Urothelium cell line (cell line): ENCODE measurements at places on chromosomes 13 and 19.
A peak's percentile ranks its signal among the peaks of the same experiment; 100 is the strongest.

- no peak for DNase-seq
These were observed 27.8 kb downstream of the TIMM13 start for GRCh38 chr19:2399582-2399981.

GRCh38 chr13:48629277-48629676, 24.5 kb upstream of the CYSLTR2 start:
- no peak for DNase-seq

DNA sequence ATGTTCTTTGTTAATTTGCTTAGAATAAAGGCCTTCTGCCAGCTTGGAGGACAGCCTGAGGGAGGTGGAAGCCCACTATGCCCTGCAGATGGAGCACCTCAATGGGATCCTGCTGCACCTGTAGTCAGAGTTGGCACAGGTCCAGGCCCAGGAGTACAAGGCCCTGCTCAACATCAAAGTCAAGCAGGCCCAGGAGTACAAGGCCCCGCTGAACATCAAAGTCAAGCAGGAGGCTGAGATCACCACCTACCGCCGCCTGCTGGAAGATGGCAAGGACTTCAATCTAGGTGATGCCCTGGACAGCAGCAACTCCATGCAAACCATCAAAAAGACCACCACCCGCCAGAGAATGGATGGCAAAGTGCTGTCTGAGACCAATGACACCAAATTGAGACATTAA, 41.7 kb downstream of the ZNF85 start:
- no peak for DNase-seq

GRCh38 chr13:80121038-80121437, 219.9 kb downstream of the SPRY2 start:
- no peak for DNase-seq

DNA sequence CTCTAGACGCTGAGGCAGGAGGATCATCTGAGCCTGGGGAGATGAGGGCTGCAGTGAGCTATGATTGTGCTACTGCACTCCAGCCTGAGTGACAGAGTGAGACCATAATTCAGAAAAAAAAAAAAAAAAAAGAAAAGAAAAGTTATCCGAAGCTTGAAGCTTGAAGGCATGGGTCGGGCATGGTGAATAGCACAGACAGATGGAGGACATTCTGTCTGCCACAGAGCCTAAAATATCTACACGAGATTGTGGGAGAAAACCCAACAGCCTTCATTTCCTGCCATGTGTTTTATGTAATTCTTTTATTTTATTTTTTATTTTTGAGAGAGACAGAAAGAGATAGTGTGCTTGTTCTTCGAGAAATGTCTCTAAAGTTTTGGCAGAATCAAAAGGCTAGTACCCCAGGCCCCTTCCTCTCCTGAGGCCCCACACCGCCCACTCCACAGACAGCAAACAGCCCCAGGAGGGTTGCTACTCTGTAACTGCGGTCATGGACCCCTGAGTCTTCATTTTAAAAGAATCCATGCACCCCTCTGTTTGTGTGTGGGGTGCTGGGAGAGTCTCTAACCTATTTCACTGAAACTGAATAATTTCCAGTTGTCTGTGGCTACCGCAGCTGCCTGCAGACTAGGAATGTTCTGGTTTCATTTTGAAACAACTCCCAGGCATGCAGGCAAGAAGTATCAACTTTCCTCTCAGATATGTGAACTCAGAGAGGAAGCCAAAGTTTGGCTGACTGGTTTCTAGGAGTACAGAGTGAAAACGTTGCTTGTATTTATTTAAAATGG, 38.4 kb upstream of the RCBTB2 start:
- DNase-seq, result no peak

- no peak for DNase-seq
These were observed 4.8 kb upstream of the SMG9 start for GRCh38 chr19:43759515-43759914.

- DNase-seq, result no peak
These were observed 8.6 kb upstream of the LAIR2 start for GRCh38 chr19:54493967-54494585.

GRCh38 chr19:34926685-34927375, at the start of gene ZNF30:
TSS of gene ZNF30 (plus strand) at chr19:34926903. CDS start at chr19:34929948, 3,045 bp downstream.
- DNase-seq, result peak; percentile 96

GRCh38 chr13:34591900-34592529, 350.1 kb upstream of the NBEA start:
- no peak for DNase-seq

DNA sequence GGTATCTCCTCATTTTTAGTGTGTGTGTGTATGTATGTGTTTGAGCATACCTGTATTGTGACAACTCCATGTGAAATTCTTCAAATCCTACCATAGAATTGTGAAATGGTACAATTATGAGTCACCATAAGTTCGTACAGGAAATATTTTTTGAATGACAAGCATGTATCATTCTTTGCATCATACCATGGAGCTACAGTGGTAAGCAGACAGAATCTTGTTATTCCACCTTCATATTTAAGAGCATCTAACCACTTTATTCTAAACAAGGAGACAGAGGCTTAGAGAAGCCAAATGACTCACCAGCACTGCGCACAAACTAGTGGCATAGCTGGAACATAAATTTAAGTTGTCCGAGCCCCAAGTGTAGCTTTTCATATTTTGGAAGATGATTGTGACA, 4.5 kb upstream of the EPSTI1 start:
- peak; percentile 23 for DNase-seq

GRCh38 chr19:16207490-16208025, 9.8 kb downstream of the AP1M1 start:
- no peak for DNase-seq

GRCh38 chr13:93558637-93559036, 332.0 kb downstream of the GPC6 start:
- DNase-seq, result no peak

DNA sequence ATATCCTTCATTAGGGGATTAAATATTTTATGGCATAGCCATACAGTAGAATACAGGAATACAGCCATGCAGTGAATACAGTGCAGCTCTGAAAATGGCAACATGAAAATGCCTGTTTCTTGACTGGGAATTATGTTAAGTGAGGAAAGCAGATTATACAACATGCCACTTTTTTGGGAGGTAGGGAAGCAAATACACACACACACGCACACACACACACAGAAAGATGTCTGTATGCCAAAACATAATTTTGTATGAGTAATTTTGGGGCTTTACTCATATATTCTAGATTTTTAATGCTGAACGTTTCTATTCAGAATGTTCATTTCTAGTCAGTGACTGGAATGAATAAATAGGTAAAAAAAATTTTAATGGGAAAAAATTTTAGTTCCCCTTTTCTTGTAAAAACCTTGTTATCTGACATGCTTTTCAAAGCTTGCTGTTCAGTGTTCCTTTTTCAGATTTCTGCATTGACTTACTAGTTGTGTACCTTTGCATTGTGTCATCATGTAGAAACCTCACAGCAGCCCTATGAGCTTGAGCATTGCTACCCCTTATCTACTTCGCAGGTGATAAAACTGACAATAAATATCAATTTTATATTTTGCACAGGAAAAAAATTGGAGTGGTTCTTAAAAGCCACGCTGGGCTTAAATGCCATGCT, 7.8 kb downstream of the GPR183 start:
- DNase-seq, result no peak

GRCh38 chr13:98401934-98402333, 175.0 kb downstream of the STK24 start:
- no peak for DNase-seq

GRCh38 chr13:45921162-45921736, 69.7 kb upstream of the SIAH3 start:
- DNase-seq, result no peak

DNA sequence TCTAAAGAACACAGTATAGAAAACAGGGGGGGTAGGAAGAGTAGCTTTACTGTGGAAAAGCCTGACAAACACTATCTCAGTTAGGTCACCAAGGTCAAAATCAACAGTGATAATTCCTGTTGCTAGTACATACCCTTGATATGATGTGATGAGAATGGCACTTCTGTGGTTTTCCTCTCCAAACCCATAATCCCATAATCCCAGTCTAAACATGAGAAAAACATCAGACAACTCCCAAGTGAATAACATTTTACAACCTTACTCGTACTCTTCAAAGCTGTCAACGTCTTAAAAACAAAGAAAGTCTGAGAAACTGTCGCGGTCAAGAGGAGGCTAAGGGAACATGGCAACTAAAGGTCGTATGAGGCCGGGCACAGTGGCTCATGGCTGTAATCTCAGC, 137.6 kb downstream of the FOXO1 start:
- DNase-seq, result no peak

DNA sequence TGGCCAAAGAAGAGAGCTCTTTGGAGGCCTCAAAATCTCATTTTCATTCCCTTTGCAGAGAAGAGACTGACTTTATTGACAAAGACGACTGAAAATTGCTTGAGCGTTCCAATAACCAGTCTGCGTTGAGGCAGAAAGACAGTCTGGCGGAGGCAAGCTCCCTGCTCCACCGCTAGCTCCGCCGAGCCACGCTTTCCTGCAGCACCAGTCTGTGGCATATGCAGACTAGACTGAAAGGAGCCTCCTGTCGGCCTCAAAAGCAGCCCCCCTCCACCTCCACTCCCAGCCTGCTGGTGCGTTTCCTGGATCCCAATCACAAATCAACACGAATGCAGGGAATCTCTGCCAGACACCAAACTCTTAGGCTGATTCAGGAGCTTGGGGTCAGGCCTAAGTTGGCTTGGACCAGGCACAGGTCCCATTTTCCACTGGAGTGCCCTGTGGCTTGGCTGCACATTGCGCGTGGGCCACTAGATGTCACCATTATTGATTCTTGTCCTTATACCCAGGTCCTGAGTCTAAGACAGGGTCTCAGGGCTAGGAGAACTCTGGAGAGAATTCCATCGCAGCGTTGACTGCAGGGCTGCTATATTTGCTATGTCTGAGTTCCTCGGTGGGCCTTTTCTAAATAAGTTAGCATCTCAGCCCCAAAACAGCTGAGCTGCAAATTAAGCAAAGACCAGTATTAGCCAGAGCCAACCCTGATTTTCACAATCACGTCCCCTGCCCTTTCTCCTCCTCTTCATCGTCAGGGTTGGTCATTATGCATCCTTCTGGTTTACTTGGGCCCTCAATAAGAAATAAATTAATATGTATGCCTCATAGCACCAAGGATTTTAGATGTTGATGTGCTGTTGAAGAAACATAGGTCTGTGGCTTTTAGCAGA, 5.2 kb upstream of the ZNF507 start:
- peak; percentile 61 for DNase-seq

GRCh38 chr19:34732612-34733211, 1.3 kb upstream of the ZNF181 start:
- DNase-seq, result no peak

- no peak for DNase-seq
These were observed 102.8 kb downstream of the KATNAL1 start for GRCh38 chr13:30204564-30204963.

GRCh38 chr13:73556902-73557301, 498.1 kb downstream of the KLF5 start:
- peak; percentile 2 for DNase-seq

DNA sequence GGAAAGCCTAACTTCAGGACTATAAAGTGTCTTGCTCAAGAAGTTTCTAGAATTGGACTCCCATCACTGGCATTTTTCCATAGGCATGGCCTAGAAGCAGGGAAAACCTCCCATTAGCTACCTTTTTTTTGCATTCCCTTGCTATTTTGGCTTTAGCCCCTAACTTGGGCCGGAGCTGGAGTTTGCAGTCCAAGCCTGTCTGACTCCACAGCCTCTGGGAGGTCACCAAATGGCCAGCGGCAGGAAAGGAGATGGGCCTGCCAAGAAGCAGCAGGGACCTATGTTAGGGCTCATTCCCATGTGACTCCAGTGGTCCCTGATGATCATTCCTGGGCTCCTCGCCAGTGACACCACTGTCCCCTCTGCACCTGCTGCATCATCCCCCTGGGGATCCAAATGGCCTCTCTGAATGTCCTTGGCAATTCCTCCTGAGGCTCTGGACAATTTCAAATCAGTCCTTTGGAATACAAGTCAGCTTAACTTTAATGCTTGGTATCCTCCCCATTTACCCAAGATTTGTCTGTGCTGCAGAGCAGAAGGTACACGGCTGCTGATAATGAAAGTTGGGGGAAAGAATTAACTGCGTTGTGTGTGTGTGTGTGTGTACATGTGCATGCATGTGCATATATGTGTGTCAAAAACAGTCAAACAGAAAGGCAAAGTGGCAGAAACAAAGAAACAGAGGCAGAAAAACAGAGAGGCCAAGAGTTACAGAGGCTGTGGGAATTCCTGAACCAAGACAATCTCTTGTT, 69.8 kb upstream of the SERP2 start:
- DNase-seq, result no peak

GRCh38 chr13:20383058-20383457, 142.6 kb downstream of the CRYL1 start:
- DNase-seq, result no peak

GRCh38 chr19:4327252-4327876, 11.3 kb downstream of the STAP2 start:
- DNase-seq, result peak; percentile 52

DNA sequence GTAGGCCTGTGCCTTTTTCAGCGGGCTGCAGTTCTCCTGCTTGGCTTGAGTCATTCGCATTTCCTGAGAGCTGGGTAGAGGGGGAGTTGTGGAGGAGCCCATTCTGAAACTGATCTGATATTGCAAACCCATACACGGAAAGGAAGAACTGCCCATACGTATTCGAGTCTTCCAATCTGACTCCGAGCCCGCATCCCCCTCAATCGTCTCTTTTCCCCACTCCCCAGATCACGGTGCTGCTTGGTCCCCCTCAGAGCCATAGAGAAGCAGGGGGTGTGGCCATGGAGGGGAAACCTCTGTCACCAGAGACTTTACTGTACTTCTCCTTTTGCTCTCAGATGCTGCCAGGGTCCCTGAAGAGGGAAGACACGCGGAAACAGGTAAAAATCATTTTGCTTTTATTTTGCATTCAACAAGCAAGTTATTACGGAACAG, at the start of gene CD22:
Gene CD22, plus strand, starts transcription at position 337 of the 435 bp plus-strand sequence. CDS start 2,854 bp downstream, outside the sequence.
- DNase-seq, result no peak

- peak; percentile 29 for DNase-seq
These were observed 439 bp downstream of the DZIP1 start for GRCh38 chr13:95643936-95644598.
